ENCODE measurements at places on chromosomes 3 and 15.
A peak's percentile ranks its signal among the peaks of the same experiment; 100 is the strongest.

DNA sequence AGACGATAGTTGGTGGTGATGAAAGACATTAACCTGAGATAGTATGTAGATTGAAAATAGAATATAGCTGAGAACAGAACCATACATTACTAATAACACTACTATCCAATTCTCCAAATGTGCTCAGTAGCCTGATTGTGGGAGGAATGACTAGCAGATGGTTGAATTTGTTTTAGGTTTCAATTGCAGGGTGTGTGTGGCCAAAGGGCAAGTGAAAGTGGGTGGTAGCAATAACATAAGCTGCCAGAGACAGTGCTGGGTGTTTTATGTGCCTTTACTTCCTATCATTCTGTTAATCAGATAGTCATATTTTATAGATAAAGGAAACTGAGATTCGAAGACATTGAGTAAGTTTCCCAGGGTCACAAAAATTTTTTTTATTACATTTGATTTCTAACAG, 249.5 kb upstream of the ARL6 start:
- no peak for DNase-seq

DNA sequence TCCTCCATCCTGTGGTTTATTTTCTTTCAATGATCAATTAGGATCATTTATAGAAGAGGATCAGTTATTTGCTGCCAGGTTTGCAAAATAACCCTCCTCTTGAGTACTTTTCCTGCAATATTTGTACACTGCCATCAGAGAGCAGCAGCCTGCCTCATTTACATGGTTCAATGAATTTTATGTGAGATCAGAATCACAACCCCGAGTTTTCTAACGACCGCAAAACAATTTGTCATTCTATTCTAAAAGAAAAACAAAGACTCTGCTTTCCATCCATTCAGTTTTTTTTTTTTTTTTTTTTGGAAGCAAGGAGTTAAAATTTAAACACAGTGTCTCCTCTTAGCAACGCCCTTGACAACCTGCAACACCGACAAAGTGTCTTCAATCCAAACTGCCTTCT, 146.9 kb downstream of the RAB11A start:
- no peak for DNase-seq

GRCh38 chr15:71937650-71938311, 127.4 kb downstream of the NR2E3 start:
- no peak for DNase-seq

GRCh38 chr3:100402256-100402655, 917 bp downstream of the LNP1 start:
- DNase-seq: peak; percentile 93

GRCh38 chr3:54243056-54243931, 120.9 kb downstream of the CACNA2D3 start:
- peak; percentile 46 for DNase-seq

GRCh38 chr3:194938845-194939531, 253.3 kb downstream of the FAM43A start:
- no peak for DNase-seq
